ENCODE measurements at places on chromosomes 2 and 18.

- no peak for DNase-seq
Observed at GRCh38 chr2:19419211-19419880, 60.9 kb upstream of the OSR1 start.

DNA sequence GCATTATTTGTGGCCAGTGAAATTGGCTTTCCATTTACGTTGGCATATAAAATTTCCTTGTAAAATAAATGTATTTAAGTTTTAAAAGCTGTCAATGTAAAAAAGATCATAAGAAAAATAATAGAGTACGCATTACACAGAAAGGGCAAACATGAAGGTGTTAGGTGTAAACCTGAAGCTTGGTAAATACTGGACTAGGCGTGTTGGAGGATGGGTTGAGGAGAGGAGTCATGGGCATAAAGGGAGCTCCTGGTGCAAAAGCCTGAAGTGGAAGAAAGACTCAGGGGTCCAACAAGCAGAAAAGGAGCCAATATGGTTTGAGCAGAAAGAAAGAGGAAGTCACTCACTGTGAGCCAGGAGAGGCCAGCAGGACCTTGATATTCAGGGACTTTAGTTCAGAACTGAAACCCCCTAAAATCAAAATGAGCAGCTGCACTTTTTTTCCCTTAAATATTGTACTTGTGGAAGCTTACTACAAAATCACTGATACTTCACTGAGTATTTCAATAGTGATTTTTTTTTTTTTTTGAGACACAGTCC lies 24.4 kb downstream of the SP5 start:
- no peak for DNase-seq

DNA sequence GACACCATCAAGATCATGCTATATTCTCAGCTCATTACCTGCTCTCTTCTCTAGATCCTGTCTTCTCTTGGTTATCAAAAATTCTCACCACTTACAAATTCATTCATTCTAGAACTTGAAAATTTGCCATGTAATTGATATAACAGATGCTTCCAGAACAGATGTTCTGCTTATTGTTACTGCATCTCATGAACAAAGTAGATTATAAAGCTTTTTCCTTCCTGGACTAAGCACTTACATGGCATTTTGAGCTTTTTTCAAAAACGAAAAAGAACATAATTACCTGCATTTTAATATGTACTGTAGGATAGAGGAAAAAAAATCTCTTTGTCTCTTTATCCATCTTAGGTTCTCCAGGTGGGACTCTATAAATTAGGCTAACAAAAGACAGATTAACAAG lies 79.6 kb upstream of the CREB1 start:
- no peak for DNase-seq

DNA sequence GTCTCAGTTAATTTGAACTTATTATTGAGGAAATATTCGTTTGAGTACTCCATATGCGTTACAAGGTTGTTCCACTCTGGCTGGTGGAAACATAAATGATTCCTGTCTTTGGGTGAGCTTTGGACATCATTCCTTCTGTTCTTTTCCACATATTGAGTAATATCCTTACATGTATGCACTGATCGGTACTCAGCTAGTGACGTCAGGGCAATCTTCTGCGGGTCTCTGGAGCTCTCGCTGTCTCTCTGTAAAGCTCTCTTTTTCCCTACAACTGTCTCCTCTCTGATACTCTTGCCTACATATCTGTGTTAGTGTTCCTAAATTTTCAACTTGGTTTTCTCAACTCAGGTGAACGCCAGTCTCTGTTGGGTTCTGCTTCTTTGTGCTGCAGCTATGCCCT lies 23.4 kb upstream of the IL36G start:
- no peak for DNase-seq

DNA sequence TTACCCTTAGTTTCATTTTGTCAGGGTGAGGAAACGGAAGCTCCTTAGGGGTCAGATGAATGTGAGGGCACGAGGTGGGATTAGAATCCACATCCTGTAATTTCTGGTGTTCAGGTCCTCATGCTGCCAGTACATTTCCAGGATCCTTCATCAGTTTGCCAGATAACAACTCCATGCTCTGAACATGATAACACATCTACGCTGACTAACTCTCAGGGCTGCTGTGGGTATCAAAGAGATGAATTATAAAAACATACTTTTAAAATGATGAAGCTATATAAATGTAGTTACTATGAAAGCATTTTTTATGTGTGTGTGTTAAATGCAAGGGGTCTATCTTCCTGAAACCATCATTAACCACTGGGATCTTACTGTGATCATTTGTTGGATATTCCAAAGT lies 325.9 kb downstream of the SLC8A1 start:
- no peak for DNase-seq

DNA sequence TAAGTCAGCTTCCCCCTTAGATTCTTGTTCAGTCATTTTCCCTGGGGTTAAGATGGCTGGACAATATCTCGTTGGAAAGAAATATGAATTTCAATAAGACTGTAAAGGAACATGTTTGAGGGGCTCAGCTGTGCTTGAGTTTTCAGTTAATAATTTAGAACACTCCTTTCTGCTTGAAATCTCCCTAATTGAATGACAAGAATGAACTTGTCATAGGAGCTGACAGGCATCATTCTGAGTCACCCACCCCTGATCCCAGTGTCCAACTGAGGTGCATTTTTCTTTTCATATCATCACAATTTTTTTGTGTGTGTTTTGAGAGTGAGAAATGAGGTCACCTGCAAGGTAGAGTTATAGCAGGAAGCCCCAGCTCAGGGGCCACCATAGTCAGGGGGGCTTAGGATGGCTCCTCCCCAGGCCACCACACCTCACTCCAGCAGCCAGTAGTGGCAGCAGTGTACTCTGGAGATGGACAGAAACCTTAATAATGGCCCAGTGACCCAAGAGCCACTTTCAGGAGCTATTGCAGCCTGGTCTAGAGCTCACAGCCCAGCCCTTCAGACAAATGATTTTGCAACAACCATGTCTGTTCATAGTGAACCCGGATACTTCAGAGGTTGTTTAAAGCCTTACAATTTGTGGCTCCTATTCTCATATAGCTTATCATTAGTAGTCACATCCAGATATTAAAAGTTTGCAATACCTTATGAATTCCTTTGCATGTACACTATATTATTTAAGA lies 174.5 kb downstream of the MAIP1 start:
- DNase-seq: no peak

DNA sequence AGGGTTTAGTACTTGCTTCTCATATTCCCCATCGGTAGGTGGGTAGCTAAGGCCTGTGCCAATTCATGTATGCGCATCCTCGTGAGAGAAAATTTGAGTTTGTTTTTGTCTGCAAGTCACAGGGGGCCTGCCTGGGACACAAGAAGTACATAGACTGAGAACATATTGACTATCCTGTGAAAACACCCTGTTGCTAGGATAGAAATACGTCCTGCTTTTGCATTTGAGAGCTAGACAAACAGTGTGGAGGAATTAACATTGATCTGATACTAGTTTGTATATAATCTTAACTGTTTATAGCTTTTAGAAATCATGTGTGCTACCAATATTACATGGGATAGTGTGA lies 10.9 kb downstream of the WDR7 start:
- no peak for DNase-seq

DNA sequence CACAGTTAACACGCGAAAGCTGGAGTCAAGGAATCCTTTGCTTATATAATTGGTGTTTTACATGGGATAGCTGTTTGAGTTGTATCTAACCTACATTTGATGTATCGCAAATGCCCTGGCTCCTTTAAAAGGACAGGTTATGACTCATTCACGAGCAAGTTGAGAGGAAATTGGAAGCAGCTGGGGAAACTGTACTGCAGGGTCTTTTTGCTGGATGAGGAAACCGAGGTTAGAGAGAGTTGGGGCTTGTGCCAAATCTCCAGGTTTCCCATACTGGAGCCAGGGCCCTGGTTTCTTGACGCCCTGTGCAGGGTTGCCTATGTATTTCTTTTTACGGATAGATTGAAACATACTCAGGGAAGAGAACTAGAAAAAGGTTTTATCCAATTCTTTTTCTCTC lies 60.0 kb upstream of the SPTBN1 start:
- no peak for DNase-seq

GRCh38 chr2:238427435-238428162 lies 872 bp downstream of the ASB1 start:
- no peak for DNase-seq

DNA sequence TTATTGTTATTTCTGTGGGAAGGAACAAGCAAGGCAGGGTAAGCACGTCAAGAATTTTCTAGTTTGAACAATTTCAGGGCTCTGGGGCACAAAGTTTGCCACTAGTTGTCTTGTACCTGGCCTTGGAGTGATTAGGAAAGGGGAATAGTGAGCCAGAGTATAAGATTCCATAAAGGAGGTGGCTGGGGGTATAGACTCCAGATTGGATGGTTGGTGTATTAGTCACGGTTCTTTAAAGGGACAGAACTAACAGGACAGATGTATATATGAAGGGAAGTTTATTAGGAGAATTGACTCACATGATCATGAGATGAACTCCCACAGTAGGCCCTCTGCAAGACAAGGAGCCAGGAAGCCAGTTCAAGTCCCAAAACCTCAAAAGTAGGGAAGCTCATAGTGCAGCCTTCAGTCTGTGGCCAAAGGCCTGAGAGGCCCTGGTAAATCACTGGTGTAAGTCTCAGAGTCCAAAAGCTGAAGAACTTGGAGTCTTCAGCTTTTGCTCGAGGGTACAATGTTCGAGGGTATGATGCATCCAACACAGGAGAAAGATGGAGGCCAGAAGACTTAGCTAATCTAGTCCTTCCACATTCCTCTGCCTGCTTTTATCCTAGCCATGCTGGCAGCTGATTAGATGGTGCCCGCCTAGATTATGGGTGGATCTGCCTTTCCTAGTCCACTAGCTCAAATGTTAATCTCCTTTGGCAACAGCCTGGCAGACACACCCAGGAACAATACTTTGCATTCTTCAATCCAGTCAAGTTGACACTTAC lies 31.5 kb upstream of the PTPRM start:
- DNase-seq: no peak

GRCh38 chr2:8022908-8023640 lies 658.8 kb upstream of the ID2 start:
- no peak for DNase-seq

DNA sequence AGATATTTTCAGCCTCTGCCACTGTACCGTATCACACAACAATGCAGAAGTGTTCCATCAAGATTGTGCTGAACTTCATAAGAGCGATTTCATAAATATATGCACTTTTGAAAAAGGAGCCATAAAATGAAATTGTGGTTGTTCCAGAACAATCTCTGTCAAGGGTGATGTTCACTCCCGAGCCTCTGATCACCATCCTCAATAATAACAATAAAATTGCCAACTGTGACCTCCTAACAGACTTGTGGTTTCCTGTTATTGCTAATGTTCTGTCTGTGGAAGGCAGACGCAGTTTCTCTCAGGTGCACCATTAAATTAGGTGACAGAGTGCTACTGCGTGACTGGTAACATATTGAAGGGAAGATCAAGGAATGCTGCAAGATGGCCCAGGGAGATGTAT lies 383.7 kb downstream of the SOCS6 start:
- DNase-seq: no peak

DNA sequence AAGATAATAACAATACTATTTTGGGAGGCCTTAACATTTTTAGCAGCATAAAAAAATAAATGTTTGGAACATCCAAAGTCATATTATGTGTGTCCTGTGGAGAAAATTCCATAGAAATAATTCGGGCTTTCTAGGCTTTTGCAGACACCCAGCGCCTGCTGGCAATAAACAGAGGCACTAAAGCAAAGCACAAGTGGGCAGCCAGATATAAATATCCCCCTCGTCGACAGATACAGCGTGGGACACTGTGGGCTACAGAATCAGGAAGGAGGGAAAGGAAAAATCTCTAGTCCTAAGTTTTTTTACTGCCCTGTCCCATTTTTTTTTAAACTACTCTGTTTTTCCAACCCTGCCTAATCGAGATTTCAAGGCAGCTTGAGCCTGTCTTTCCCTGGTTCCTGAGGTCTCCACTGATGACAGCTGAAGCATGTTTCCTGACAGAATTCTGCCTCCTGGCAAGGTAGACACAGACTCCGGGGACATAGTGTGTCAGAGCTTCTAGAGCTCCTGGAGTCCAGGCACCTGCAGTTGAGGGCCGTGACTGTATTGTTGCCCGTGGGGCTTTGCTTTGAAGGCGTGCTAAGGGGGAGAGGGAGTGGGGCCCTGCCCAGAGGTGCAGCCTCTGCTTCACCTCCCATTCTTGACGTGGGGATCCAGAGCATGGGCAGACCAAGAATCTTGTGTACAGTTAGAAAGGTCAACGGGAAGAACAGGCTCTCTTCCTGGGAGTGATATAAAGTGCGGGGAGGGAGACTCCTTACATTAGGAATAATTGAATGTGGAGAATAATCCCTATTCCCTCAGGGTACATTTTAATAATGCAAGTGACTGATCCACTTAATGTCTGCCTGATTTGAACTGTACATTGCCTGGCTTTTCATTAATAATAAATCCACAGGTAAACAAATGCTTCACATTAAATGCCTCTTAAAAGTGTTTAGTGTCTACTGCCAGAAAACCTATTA lies 232.3 kb downstream of the DCC start:
- no peak for DNase-seq

GRCh38 chr2:15811367-15811766 lies 129.0 kb upstream of the MYCN start:
- no peak for DNase-seq

DNA sequence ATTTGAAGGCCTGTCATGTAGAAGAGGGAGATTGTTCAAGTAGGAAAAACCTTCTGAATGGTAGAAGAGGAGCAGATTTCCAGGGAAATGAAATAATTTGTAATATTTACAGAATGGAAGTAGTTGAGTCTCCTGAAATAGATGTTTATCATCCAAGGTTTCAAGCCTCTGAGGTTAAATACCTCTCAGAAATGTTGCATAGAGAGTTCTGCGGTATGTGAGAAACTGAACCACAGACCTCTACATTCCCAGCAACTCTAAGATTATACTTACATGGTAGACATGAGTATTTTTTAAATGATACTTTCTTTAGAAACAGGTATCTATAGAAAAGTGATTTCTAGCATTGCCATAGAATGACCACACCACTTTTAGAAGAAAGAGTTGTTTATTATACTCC lies 379.8 kb upstream of the FANCL start:
- DNase-seq: no peak

DNA sequence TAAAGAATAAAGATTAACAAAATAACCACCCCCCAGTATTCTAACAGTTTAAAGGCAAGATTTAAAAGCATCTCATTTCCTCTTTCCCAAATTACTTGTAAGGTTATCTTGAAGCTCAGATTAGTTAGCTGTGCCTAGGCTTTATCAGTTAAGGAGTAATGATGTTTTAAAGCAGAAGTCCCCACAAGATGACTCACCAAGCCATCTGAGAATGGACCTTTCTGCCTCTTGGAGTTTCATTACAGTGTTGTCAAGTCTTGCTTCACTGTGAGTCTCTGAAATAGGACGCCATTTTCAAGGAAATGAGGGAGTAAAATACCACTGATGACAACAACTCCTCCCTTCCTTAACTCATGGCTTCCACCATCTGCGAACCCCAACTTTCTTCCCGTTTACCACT lies 35.9 kb downstream of the ZNF385B start:
- no peak for DNase-seq

Measured in T1000 (cell line).